Motor neuron (in vitro differentiated cells): ENCODE measurements at places on chromosomes 11 and 22.
A peak's percentile ranks its signal among the peaks of the same experiment; 100 is the strongest.

GRCh38 chr11:87600938-87601337, 563.2 kb downstream of the TMEM135 start:
- ATAC-seq = no peak

- no peak for ATAC-seq
Observed at GRCh38 chr11:35348898-35349687, 70.3 kb downstream of the SLC1A2 start.

DNA sequence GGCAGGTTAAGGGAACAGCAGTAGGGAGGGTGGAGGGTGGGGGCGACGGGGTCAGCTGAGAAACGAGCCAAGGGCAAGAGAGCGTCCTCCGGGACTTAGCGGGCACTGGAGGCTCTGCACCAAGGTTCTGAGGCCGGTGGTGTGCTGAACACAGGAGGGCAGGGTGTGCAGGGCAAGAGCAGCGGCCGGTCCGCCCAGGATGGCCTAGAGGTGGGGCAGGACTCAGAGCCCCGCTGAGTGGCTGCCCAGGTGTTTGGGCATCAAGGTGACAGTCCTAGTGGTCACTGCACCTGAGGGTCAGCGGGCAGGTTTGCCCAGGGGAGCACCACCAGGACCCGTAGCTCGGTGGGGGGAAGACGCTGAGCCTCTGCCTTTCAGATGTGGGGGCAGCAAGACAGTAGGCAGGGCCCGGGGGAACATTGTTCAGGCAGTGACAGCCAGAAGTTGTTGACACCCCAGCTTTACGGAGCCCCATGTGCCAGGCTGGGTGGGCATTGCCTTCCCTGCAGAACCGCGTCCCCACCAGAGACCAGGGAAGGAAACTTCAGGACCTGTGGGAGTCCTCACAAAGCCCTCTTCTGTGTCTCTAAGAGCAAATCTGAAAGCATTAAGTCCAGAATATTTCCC, 4.5 kb upstream of the TTLL8 start:
- no peak for ATAC-seq

- ATAC-seq = no peak
Observed at GRCh38 chr22:17862646-17863181, 88.4 kb upstream of the BID start.

DNA sequence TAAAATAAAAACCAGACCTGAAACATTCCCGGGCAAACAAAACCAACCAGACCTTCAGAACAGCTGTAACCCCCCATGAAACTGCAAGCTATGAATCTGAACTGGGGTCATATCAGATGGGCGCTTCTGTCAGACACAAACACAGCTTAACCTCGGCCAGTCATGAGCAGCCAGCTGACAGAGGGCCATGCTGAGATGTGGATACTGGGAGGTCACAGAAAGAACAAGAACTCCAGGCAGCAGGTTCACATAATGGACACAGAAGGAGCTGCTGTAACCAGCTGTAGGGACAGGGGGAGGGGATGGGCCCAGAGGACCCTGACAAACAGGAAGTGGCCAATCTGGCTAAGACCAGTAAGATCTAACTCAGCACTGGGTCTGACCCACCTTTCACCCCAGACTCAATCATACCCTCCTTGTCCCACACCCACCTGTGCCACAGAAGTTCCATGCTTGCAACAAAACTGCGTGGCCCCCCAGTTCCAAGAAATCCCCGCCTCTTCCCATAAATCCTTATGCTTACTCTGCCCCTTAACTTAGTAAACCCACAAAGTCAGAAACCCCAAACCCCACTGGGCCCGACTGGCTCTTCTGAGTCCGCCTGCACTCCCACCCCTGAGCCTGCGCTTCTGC, 4.0 kb downstream of the APOL4 start:
- no peak for ATAC-seq

GRCh38 chr11:129933262-129933661, 37.9 kb upstream of the NFRKB start:
- no peak for ATAC-seq

DNA sequence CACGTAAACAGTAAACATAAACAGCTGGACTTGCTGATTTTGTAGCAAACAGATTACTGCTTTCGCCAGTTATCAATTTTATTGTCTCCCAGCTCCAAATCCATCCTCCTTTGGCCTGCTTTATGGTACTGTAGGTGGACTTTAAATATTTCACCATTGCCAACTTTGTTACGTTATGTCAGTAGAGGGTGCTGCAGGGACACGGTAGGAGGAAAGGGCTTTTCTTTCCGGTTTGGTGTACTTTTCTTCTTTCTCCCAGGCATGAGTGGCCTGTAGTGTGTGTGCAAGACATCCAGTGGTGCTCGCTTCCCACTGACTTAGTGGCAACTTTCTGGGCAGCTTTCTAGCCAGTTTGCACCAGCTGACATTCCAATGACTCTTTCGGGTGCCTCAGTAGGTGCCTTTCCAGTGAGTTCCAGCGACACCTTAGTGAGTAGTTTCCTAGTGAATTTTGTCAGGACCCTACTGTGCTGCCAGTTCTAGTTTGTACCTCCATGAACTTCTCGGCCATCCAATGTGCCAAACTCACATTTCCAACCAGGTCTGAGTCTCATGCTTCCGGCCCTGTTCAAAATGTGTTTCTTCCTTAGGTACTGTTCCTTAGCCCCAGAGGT, 267.6 kb upstream of the TENM4 start:
- peak; percentile 90 for ATAC-seq

GRCh38 chr22:33299245-33299956, 241.2 kb upstream of the SYN3 start:
- ATAC-seq = no peak

DNA sequence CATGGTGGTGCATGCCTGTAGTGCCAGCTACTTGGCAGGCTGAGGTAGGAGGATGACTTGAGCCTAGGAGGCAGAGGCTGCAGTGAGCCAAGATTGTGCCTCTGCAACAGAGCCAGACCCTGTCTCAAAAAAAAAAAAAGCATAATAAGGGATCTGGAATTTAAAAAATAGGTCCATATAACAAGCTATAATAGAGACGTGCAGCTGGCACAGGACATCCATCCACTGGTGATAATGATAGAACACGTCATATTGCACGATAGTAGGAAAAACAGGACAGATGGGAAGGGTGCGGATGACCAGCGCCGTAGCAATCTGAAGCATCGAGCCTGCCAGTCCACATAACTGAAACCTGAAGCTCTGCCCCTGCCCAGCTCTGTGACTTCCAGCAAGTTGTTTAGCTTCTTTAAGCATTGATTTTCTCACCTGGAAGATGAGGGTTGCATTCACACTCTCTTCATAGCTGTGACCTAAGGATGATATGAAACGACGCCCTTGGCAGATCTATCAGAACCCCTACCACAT, 60.3 kb upstream of the PRODH start:
- ATAC-seq = no peak

DNA sequence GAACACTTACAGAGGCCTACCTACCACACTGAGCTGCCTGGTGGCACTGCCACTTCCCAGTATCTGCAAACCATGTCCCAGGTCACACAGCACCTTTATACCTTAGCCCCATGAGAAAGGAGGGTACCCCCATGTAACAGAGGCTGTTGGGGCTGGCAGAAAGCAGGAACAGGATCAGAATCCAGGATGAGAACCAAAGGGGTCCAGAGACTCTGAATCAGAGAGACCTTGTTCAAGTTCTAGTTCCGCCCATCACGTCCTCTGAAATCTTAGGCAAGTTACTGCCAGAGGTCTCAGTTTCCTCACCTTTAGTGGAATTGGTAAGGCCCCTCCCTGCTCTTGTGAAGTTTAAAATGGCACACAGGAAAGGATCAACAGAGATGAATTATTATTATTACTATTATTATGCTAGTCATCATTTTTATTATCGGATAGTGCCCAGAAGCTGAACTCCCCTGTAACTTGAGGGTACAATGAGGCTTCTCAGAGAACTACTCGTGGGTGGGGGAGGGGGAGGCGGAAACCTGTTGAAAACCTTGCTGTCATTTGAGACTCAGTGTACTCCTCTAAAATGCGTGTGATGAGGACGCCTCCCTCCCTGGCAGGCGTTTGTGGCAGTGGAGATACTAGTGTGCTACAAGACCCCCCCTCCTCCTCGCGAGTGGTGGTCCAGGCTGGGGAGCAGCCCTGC, 9.3 kb downstream of the SELENOM start:
- ATAC-seq = no peak

DNA sequence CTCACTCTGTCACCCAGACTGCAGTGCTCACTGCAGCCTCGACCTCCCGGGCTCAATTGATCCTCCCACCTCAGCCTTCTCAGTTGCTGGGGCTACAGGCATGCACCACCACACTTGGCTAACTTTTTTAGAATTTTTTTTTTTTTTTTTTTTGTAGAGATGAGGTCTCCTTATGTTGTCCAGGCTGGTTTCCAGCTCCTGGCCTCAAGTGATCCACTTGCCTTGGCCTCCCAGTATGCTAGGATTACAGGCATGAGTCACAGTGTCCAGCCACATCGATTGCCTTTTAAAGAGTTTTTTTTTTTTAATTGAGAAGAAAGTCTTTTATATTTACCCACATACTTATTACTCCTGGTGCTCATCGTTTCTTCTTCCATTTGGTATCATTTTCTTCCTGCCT, 30.0 kb downstream of the PARVG start:
- ATAC-seq = no peak

- no peak for ATAC-seq
Observed at GRCh38 chr11:72233056-72233772, 8.6 kb downstream of the INPPL1 start.

DNA sequence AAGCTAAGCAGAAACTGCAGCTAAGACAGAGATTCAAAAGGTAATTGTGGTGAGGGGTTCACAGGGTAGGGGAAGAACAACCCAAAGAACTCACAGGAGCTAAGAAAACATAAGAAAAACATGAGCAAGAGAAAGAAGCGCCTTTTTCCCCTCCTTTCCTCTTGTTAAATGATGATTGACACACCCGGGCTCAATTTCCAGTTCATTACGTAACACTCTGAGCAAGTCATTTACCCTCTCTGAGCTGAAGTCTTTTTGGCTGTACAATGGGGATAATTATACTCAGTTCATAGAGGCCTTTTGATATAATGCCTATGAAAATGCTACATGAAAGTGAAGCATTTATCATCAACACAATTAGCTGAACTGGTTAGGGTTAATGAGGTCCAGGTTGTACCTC, 17.2 kb downstream of the LRP4 start:
- ATAC-seq = no peak

GRCh38 chr22:45212992-45213751, 27.5 kb downstream of the KIAA0930 start:
- ATAC-seq = peak; percentile 9

GRCh38 chr22:36349726-36350125, 38.0 kb downstream of the MYH9 start:
- ATAC-seq = no peak

DNA sequence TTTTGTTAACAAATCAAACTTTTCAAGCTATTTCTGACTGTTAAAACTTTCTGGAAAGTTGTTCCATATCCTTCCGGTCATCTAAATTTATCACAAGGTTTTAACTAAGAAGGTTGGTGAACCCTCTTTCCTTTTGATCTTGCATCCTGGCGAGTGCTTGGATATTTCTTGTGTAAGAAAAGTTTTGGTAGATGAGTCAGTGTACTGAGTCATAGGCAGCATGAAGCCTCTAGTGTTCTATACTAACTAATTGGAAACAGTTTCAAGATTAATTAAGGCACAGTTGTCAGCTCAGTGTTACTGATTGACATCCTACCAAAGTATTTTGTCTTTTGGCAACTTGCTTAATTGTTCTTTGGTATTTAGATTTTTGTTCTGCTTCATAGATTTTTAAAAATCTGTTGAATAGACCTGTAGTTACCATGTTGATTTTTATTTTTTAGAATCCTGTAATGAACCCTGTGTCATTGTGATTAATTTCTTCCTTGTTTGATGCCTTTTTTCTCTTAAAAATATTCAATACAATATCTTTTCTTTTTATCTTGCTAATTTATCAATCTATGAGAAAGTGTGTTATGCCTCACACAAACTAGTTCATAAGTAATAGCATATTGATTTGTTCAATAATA, 38.0 kb downstream of the METTL15 start:
- no peak for ATAC-seq

- ATAC-seq = no peak
Observed at GRCh38 chr22:22207845-22208564, 36.6 kb upstream of the VPREB1 start.

GRCh38 chr11:35118906-35119305, 20.1 kb upstream of the CD44 start:
- no peak for ATAC-seq

DNA sequence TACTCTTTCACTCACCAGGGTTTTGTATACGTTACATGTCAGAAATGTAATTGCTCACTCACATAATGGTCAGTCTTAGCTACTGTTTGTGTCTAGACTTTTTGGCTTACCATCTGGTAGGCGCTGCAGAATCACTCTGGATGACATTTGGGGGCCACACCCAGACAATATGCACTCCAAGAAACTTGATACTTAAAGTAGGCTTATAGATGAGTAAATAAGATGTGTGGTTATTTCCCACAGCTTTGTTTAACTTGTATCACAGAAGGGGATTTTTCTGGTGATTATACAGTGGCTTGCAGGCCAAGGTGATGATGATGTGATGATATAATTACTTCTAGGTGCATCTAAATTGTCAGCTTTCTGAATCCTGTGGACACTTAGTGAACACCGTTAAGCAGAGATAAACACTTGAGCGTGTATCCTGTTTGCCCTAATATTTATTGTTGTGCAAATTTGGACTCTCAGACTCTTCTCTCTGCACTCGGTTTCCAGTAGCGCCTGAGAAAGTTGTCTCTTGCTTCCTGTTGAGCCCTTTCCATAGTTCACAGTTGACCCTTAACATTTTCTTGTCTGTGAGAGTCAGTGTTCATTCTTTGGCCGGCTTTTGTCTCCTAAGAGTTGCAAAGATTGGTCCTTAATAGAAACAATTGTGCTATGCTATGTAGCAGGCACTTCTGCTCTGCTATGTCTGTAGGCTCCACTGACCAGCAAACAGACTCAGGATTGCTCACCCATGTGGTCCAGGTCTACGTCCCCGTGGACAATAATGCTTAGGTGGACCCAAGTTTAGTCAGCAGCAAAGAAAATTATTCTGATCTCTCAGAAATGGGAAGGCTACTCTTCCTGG, 89.3 kb downstream of the PRR5L start:
- ATAC-seq = peak; percentile 100

GRCh38 chr22:22372086-22372485, 127.5 kb downstream of the VPREB1 start:
- ATAC-seq = no peak

DNA sequence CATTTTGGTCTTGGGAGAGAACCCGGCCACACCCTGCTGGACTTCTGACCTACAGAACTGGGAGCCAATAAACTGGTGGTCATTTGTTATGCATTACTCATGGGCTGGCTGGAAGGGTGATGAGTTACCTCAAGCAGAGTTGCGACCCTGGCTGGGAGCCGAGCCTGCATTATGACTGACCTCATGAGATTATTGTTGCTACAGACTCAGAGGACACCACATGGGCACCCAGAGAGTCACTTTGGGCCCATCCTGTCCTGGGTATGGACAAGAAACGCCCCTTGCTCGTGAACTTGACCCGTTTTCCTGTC, 531.7 kb downstream of the TBC1D22A start:
- peak; percentile 33 for ATAC-seq
